LNCaP clone FGC (cell line): ENCODE measurements at places on chromosomes 16 and 17.

DNA sequence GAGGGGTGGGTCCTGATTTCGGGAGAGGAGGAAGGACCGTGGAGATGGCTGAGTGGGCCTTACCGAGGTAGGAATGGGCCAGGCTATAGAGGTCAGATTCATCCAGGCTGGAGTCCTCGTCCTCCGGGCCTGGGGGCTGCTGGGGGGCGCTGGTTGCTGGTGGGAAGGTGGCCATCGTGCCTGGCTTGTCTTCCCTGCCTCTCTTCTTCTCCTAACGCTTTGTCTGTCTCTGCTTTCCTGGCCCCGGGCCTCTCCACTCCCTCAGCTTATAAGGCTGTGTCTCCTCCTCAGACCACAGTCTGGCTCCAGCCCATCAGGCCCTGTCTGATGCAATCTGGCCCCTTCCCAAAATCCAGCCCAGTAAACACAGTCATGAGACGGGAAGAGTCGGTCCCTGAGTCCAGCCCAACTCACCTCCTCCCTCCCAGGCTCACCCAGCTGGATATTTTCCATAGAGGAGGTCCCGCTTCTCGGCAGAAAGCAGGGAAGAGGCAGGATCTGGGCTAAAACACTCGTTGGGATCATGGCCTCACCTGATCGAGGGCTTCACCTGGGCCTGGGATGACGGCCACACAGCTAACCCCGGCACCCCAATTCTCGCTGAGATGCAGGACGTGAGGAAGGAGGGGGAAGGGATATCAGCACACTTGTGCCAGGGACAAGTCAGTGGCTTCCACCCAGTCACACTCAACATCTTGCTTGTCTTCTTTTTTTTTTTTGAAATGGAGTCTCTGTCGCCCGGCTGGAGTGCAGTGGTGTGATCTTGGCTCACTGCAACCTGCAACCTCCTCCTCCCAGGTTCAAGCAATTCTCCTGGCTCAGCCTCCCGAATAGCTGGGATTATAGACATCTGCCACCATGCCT is at the start of gene NUPR1:
NUPR1 (minus strand) TSS at position 242 of the 864 bp plus-strand sequence; CDS start at position 175, 67 bp downstream.
- DNase-seq: peak; percentile 99

DNA sequence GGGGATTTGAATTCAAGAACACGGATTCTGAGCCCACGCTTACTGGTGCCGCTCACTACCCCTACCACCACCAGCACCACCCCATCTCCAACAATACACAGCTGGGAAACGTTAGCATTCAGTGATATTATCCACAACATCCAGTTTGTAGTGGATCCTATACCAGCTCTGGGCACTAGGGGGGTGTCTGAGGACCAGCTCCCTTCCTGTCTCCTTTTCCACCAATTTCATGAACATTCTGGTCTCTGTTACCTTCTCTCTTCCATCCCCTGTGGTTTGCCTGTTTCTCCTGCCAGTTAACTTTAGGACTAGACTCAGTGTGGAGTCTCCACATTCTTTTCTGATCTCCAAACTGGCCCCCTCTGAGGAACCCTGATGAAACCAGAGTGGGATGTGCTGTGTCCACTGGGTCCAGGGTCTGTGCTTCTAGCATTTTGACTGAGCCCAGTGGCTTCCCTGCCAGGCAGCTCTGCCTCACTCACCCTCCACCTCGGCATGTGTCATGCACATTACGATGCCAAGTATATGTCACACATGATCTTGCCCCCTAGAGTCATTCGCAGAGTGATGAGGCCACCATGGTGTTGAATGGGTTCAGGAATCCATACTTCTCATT is 187.0 kb upstream of the CDH13 start:
- no peak for DNase-seq

DNA sequence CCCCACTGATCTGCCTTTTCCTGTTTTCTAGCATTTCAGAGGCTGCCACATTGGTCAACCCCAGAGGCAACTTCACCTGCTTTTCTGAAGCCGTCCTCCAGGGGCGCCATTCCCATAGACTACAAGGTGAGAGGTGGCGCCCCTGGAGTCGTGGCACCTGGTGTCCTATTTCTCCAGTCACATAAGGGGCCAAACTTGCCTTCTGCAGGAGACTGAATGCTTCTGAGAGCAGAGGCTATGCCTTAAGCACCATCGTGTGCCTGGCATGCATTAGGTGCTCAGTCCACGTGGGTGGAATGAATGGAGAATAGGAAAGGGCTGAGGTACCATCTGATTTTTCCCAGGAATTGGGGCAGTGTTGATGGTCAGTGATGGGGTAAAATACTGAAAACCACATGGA is 164.8 kb downstream of the HAPSTR1 start:
- no peak for DNase-seq

GRCh38 chr17:683499-684254 is 31.0 kb downstream of the VPS53 start:
- no peak for DNase-seq

DNA sequence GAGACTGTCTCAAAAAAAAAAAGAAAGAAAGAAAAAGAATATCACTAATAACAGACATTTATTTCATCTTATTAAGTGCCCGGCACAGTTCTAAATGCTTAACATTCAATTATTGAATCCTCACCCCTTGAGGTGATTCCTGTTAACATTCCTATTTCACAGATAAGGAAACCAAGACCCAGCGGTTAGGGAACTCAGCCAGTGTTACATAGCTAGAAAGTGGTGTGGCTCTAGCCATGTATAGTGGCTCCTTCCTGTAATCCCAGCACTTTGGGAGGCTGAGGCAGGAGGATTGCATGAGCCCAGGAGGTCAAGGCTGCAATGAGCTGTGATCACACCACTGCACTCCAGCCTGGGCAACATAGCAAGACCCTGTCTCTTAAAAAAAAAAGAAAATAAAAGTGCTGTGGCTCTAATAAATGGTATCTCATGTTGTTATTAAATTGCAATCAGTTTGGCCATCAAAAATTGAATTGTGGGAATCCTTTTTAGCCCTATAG is 28.1 kb downstream of the ZNRF1 start:
- DNase-seq: no peak

DNA sequence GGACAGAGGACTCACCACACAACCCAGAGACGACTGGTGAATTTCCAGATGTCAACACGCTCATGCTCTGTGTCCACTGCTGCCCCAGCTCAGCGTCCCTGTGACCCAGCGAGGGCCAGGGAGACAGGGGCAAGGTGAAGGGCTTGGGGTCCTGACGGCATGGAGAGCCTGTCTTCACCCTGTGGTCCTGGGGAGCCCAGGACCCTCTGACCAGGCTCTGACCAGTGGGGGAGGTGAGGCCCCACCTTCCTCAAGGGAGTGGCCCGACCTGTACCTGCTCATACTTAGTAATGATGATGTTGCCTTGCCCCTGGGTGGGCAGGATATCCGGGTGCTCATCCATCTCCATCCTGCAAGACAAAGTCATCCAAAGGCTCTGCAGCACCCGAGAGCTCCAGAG is 39.8 kb downstream of the TNFRSF13B start:
- no peak for DNase-seq

GRCh38 chr17:57788725-57789124 is 43.6 kb upstream of the CCDC182 start:
- DNase-seq: no peak

GRCh38 chr16:52515068-52515671 is 31.8 kb downstream of the TOX3 start:
- no peak for DNase-seq

DNA sequence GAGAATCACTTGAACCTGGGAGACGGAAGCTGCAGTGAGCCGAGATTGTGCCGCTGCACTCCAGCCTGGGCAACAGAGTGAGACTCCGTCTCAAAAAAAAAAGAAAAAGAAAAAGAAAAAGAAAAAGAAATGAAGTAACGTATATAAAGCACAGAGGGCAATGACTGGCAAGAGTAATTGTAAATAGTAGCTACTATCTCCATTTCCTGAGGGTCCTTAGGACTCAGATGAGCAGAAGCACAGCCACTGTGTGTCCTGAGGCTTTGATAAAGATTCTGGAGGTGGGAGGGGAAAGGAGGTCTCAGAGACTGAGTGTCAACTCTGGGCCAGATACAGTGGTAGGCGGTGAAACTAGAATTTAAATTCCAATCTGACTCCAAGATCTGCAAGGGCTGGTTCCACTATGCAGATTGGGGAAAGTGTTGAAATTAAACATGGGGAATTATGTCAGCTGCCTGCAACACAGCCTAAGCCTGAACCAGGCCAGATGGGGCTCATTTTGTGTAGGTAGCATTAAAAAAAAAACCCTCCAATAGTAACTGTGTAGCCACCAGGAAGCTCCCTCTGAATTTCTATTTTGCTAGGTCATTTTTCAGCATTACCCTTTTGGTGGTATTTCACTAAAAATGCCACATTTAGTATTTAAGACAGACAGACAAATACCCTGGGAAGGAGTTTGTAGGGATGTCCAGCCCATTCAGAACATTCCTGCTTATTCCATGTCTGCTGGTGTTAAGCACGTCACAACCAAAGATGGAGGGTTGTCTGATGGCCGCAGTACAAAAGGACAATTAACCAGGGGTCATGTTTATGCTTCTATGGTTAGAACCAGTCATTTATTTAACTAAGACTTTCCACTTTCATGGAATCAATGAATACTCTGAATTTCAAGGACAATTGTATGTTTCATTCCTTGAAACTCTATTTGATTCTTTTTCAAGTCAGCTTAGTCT is 46.1 kb downstream of the TBX4 start:
- no peak for DNase-seq

DNA sequence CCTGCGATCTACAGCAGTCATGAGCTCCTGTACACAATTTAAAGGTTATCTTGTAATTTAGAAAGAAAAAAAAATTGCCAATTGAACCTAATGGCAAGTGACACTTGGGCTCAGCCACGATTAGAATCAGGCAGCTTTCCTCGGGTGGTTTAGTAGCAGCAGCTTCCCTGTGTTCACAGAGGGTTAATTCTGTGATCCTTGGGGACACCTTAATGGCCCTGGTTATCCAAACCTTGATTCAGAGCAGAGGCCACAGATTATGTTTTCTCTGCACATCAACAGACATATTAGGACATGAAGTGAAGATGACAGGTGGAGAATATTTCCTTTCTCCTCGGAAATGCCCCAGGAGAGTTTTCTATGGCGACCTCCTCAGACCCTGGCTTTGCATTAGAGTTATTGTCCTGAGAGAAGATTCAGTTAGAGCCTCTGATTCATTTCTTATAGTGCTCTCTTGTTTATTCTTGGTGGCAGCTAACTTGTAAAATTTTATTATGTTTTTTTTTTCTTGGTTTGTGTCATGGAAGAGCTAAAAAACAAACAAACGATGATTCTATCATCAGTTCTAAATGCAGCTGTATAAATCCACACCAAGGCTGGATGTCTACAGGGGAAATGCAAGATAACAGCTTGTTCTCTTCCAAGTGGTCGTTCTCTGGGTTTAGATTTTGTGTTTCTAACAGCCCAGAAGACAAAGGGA is 351.2 kb upstream of the DYNLRB2 start:
- DNase-seq: peak; percentile 85

DNA sequence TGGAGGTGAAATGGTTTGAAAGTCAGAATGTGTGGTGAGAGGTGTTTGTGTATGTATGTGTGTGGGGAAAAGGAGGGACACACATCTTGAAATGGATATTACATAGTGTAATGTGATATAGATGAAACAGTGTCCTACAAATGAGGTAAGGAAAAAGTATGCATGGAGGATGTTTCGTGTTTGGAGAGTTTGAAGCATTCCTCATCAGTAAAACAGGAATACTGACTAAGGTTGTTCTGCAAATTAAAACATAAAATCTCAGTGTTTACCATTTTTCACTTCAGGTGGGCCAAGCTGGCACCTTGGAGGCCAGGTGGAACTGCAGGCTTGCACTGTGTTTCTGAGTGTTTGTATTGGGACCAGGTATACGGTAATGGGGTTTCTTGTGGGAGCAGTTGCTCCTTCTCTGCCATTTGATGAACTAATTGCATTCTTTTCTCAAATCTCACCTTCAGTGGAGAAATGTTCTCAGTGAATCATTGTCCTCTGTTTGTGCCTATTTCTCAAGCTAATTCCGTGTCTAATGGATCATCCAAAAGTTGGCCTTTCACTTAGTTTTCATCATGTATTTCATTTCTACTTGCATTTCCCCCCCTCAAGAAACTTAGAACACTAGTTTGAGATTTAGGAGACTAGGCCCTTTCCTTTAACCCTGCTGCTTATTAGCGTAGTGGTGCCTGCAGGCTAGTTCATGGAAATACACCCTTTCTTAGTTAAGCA is 8.2 kb upstream of the TBKBP1 start:
- DNase-seq: no peak

DNA sequence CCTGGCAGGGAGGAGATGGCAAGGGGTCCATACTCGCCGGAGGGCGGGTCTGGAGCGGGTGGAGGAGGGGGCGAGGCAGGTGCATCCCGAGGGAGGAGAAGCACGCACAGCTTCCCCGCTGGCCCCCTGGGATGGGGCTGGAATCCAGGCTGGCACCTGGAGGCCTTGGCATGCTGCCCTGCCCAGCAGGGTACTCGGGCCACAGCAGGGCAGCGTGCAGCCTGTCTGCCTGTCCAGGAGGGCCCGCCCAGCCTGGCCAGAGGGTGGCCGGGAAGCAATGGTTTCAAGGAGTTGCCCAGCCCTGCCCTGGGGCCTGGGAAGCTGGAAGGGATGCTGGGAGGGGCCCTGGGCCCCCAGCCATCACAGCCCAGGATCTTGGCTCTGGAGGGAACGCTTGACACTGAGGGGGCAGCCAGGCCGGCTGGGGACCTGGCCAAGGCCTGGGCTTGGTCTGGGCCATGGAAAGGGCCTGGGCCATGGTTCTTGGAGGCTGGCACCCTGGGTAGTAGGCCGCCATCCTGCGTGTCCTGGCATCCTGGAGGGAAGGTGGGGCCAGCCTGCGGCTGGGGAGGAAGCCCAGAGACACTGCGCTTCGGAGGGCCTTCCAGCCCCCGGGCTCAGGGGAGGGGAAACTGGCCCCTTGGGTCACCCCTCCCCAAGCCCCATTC is 1.1 kb downstream of the GLIS2 start:
- DNase-seq: no peak

DNA sequence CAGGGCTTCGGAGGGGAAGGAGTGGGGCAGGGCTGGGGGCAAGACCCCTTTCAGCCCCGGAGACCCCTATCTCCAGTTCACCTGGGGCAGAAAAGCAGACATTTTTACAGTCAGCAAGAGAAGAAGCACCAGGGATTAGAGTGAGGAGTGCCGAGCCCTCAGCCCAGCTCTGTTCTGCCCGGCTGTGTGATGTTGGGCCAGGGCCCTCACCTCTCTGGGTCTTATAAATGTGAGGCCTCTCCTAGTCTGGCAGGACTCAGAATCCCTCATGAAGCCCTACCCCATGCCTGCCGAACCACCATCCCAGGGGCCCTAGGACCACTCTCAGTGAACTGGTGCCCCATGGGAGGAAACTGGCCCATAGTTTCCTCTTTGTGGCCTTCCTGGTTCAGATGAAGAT is 12.8 kb downstream of the CX3CL1 start:
- no peak for DNase-seq

GRCh38 chr16:14135704-14136103 is 64.6 kb downstream of the MRTFB start:
- no peak for DNase-seq

- DNase-seq: no peak
Measured at GRCh38 chr17:15882058-15882720, 62.7 kb upstream of the ADORA2B start.

DNA sequence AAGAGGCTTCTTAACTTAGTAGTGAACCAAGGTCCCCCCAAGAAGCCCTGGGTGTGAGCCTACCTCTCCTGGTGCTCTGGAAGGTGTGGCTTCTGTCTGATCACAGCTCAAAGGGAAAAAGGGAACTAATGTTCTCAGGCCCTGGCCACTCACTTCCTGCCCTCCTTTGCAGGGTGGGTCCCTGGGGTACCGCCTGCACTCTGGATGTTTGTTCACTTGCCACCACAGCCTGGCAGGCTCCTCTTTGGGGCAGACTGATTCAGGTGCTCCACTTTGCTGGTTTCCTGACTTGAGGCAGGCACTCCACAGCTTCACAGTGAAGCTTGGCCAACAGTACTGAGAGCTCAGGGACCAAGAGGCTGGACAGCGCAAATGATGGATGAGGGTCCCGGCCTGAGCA is 5.9 kb upstream of the MYO15A start:
- DNase-seq: no peak
